ENCODE measurements at places on chromosomes 2 and 18. TPM values are rescaled to one million over a fixed set of nuclear protein-coding genes. Genes with fewer than 3 reads are reported as not detected.
A peak's percentile ranks its signal among the peaks of the same experiment; 100 is the strongest.

GRCh38 chr2:227414846-227415245 is 27.1 kb upstream of the SCYGR1 start:
- peak; percentile 13 for DNase-seq

DNA sequence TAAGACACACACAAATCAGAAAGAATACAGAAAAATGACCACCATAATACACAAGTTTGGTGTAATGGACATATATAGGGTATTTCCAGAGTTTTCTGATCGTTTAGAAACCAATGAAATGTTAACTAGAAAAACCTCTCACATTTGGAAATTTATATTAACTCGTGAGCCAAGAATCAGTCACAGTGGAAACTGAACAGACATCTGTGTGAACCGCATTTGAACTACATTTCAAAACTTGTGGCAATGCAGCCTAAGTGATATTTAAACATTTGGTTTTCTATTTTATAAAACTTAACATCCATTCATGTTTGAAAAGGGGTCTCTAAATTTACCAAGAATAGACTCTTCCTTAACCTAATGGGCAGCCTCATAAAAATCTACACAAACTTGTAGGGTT is 29.0 kb upstream of the KCNG2 start:
- no peak for DNase-seq

DNA sequence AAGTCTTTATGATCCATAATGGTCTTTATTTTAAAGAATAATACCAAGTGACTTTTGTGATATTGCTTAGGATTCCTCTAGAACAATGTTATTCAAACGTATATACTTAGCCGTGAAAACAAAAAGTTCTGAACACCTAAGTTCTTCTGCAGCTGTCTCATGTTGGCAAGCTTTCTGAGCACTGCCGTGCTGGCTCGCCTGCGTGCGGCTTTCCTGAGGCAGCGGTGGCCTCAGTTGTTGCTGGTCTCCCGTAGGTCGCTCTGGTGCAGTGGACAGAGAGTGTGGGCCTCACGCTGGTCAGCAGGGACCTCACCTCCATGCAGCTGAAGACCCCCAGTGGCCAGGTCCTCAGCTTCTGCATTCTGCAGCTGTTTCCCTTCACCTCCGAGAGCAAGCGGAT is 66.8 kb upstream of the NFATC1 start:
- no peak for DNase-seq

GRCh38 chr2:12057436-12058166 is 311.2 kb downstream of the LPIN1 start:
- DNase-seq, result peak; percentile 91

GRCh38 chr2:220065581-220065980 is 438.2 kb downstream of the SLC4A3 start:
- no peak for DNase-seq

GRCh38 chr2:207939342-207940108 is 85.8 kb downstream of the PLEKHM3 start:
- DNase-seq, result no peak

DNA sequence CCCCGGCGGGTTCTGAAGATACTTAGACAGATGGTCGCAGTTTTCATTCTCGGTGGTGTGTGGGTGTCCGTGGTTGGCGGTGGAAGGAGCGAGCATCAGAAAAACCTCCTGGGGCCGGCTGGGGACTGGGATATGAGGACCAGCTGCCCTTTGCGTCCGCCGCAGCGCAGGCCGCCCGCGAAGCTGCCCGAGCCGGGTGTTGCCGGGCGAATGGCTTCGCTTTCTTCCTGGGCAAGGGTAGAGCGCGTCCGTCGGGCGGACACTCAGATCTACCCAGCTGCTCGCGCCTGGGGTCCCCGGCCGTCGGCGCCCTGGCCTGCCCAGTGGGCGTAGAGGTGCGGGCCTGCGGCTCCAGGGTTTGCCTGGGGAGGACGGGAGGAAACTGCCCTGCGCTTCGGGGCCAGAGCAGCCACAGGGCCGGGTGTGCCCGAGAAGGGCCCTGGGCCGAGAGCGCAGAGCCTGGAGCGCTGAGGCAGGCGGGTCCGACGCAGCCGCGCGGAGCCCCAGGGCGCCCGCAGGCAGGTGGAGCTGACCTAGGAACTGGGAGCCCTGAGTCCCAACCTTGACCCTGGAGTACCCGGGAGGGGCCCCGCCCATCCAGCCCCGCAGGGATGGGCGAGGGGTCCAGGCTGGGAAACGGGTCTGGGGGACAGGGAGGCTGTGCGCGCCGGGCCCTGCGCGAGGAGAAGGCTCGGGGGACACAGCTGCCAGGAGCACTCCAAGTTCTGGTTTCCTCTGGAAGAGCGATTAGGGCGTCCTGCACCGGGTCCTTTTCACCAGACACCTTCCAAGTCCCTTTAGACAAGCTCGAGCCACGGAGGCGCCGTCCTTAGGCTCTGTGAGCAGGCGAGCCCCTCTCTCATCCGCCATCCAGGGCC is 1.3 kb downstream of the TWIST2 start:
- peak; percentile 17 for DNase-seq

The SATB2 gene
- 14.5 TPM for total RNA-seq

The GPR155 gene
- total RNA-seq, result 3.5 TPM

DNA sequence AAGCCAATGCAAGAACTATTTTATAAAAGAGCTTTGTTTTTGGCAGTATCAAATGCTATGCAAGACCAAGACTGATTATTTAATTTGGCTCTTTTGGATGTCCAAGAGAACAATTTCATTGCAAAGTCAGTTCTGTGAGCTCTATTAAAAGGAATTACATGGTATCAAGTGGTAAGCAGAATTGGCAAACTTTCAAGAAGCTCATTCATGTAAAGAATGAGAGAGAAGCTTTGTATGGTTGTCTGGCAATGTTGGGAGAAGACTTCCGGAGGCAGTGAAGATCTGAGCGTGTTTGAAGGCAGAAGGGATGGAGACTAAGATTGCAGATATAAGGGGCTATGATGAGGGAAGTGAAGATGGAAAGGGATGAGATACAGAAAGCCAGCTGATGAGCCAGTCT is 49.6 kb downstream of the CPS1 start:
- DNase-seq, result no peak

The CFAP65 gene
- not detected for total RNA-seq

DNA sequence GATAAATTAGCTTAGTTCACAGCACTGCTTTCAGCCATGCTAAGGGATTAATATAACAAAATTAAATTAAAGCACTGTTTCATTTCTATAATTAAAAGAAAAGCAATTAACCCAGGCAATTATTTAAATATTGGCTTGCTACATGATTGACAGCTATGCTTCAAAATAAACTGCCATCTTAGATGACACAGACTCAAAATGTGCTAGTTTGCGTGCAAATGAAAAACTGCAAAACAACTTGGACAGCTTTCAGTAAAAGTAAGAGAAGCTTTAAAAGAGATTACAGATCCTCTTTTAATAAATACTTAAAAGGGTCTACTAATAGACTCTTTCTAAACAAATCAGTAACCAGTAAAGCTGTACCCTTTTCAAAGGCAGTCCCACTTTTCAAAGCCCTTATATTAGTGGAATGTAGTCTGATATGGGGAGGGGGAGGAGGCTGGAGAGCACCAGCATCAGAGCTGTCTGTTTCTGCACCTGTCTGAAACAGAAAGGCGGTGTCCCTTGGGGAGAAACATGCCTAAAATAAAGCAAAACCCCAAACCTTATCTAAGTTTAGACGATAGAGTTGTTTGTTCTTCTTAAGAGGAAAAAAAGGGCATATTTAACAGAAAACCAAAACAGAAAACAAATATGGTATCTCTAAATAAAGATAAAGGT is 20.8 kb downstream of the EIF2AK3 start:
- DNase-seq, result no peak

The KHK gene
- total RNA-seq, result 5.9 TPM

GRCh38 chr18:579238-579637 is 942 bp upstream of the CETN1 start:
- DNase-seq, result no peak

The MARCHF4 gene
- total RNA-seq, result 24.1 TPM

GRCh38 chr2:73238976-73239375 is 4.9 kb downstream of the CCT7 start:
- no peak for DNase-seq

DNA sequence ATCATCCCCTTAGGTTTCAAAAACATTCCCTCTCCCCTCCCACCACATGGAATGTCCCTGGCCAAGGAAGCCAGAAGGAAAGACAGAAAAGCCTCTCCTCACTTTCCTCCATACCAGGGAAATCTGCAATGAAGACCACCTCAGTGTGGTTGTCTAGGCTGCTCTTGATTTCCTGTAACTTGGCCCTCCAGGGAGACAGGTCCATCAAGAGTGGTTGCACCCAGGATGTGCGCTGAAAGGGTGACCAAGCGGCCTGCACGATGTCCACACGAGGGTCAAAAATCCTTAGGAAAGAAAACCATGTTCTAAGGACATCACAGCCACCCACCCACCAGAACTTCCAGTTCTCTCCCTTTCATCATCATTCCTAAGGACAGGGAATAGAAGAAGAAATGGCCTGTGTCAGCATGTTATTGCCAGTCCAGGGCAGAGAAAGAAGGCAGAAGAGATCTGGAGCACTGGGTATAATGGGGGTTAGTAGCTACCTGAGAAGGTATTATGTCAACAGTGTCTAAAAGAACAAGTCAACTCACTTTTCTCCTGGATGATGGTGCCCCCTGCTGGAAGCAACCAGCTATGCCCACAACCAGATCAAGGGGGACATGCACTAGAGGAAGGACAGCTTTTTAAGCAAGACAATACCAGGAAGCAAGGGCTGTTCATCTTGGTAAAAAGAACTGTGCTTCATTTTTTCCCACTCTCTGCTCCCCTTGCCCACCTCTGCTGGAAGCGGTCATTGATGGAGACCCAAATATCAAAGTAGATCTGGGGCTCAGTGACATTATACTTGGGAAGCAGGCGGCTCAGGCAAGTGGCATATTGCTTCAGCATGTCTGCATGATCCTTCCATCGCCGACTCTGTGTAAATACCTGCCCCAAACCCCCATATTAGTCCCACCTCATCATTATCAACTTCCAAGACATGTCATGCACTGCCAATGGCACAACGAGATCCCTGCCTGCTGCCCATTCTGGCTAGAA is 9.3 kb downstream of the GGCX start:
- peak; percentile 71 for DNase-seq

The C2orf81 gene
- total RNA-seq, result 0.37 TPM

The CYP27C1 gene
- 1.4 TPM for total RNA-seq

DNA sequence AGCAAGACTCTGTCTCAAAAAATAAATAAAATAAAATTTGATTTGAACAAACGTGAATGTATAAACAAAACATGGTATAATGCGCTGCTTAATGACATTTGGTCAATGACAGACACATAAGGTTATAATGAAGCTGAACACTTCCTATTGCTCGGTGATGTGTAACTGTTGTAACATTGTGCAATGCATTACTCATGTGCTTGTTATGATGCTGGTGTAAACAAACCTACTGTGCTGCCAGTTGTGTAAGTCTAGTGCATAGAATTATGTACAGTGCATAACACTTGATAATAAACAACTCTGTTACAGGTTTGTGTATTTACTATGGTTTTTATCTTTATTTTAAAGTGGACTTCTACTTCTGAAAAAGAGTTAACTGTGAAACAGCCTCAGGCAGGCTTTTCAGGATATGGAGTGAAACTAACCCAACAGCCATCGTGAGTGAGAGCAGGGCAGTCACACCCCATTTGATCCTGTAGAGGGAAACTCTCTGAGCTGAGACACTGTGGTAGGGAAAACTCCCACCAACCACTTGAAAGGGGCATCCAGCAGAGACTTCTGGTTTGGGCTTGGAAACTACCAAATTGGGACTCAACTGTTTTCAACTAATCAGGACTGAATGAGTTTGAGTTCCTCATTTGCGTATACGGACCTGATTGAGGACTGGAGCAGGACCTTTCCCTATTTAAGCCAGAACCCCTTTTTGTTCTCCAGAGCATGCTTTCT is 8.7 kb upstream of the RPRD1A start:
- DNase-seq, result peak; percentile 45

The CYRIA gene
- total RNA-seq, result 11.1 TPM

GRCh38 chr2:233838726-233839446 is 15.4 kb downstream of the HJURP start:
- DNase-seq, result no peak

- DNase-seq, result peak; percentile 47
Observed at GRCh38 chr18:28127763-28128658, 48.9 kb downstream of the CDH2 start.

GRCh38 chr18:54766634-54767033 is 61.6 kb upstream of the RAB27B start:
- DNase-seq, result no peak

- DNase-seq, result no peak
Observed at GRCh38 chr2:143429932-143430679, 300.9 kb downstream of the ARHGAP15 start.

DNA sequence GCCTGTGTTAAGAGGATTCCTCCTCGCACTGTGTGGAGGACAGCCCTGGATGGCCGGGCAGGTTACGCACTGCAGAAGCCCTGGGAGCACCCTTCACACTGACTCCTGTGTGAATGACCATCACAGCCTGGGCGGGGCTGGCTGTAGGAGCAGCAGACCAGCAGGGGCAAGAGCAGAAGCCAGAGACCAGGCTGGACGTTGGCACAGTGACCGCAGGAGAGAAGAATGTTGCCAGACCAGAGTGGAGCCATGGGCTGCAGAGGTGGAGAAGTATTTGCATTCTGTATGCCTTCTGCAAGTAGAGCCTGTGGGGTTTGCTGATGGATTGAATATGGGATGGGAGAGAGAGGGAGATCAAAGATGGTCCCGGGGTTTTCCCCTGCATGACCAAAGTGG is 23.1 kb downstream of the LRRFIP1 start:
- DNase-seq, result no peak

GRCh38 chr2:61090386-61090921 is 24.8 kb downstream of the SANBR start:
- DNase-seq, result no peak

The CD207 gene
- not detected for total RNA-seq

GRCh38 chr2:5530011-5530696 is 162.0 kb upstream of the SOX11 start:
- no peak for DNase-seq

DNA sequence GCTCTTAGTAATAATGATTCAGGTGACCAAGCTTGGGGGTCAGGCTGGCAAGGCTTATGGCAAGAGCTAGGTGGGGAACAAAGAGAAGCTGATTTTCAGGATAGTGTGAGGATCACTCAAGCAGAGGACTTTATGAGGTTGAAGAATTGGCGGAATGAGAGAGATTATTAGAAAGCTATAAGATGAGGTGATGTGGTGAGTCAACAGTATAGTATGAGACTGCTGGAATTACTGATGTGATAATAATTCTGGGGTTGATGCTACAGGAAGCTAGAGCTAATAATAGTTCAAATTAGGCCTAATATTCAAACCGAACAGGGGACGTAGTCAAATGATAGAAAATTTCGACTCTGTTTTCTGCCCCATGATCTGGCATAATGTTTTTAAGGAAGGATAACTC is 2115.3 kb upstream of the PIK3C3 start:
- no peak for DNase-seq

Data from HT1080 (cell line).